ENCODE measurements at places on chromosomes 3 and 15.

DNA sequence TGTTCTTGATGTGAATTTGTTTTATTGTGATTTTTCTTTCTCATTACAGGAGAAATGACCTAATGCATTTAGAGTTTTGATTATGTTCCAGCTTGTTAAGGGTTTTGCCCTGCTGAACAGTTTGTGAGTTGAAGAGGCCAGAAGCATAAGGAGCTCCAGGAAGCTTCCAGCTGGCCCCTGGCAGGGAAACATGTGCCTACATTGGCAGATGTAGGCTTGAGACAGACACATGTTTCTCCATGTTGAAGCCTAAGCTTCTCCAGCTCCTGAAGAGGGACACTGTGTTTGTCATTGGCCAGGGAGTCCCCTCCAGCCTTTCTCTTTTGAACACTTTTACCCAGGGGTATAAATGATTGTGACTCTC, 88.4 kb downstream of the ASB7 start:
- DNase-seq: no peak

DNA sequence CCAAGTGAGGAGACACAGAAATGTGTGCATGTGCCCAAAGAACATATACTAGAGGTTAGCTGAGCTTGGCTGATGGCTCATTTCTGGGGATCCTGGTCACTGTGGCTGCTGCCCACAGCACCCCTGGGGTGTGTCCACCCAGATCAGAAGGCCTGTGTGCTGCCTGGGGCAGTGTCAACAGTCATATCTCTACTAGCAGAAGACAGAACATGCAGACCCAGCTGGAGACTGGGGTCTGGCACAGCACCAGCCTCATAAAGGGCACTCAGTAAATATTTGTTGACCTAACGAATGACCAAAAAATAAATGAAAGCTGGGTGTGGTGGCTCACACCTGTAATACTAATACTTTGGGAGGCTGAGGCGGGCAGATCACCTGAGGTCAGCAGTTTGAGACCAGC, 16.4 kb downstream of the CHRNA3 start:
- no peak for DNase-seq

GRCh38 chr15:92583096-92584034, 72.2 kb downstream of the FAM174B start:
- no peak for DNase-seq

DNA sequence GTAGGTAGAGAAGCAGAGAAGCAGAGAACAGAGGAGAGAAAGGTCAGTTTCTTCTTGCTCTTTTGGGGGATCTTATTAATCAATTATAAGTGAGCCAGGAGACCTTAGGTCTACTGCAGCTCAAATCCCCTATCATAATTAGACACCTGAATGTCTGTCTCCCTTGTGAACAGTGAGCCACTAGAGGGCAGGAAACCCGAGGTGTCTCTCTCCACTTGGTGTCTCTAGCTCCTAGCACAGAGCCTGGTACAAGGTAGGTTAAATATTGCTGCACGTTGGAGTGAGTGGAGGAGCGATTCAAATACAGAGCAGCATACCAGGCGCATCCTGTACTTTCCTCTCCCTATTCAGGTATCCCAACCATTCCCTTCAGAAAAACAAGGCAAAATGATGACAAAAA, 2.0 kb upstream of the ST8SIA2 start:
- DNase-seq: no peak

DNA sequence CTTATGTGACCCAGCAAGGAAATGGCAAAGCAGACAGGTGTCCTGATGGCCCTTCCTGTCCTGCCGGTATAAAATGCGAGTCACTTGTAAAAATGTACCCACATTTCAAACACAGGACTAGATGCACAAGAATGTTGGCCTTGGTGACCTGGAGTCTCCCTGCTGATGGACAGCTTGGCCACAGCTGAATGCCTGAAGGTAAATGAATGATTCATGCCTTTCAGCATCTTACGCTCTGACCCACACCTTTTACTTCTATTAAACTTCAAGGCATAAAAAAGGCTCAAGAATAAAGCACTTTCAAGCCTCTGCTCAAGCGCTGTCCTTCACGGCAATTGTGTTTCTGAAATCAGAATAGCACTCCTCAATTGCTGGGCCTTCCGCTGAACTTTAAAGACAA, 228.0 kb upstream of the SLCO3A1 start:
- no peak for DNase-seq

- DNase-seq: no peak
Measured at GRCh38 chr3:16028604-16029003, 145.9 kb upstream of the GALNT15 start.

- DNase-seq: no peak
Measured at GRCh38 chr15:27479296-27480140, 508.5 kb downstream of the GABRG3 start.

- DNase-seq: no peak
Measured at GRCh38 chr15:90203922-90204321, 2.8 kb downstream of the SEMA4B start.

- DNase-seq: no peak
Measured at GRCh38 chr15:73741321-73741836, 11.8 kb downstream of the INSYN1 start.

- DNase-seq: no peak
Measured at GRCh38 chr15:25171111-25171811, 216.5 kb downstream of the SNRPN start.

DNA sequence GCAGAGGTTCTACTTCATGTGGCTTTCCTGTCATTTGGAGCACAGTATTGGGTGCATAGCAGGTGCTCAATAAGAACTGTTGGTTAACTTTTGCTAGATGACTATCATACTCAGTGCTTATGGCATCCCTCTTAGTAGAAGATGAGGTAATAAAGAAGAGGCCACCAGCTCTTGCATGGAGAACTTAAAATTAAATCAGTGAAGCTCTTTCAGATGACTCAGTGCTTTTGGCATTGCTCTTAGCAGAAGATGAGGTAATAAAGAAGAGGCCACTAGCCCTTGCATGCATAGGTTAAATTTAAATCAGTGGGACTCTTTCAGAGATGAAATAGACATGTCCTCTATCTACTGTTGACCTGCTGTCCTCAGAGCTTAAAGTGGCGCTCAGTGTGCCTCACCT, 109.4 kb upstream of the FGF7 start:
- DNase-seq: no peak

GRCh38 chr3:191356631-191357439, 26.5 kb upstream of the UTS2B start:
- no peak for DNase-seq

GRCh38 chr3:146177519-146177918, 16.5 kb upstream of the PLOD2 start:
- no peak for DNase-seq

DNA sequence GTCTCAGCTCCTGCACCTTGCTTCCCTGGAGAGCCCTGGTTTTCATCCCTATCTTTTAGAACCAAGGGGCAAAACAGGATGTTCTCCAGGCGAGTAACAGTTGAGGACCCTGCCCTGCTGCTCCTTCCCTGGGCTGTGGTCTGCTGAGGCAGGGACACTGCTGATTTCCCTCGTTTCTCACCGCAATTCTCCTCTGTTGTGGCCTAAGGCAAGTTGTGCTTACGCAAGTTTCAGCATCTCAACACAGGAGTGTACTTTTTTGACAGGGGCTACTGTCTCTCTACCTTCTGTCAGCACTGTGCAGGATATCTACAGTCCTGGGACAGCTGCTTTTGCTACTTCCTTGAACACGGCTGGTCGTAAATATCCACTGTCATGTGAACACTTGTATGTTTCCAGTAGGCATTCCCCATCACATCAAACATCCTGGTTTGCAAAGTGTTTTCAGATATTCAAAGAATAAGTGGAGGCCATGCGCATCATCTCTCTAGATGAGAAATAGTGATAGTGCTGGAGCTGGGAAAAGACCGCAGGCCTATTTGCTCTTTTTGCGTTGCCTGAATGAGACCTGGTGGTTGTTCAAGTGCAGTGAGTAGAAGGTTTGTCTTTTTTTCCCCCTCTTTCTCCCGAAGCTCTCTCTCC, 110.1 kb upstream of the PLXNA1 start:
- no peak for DNase-seq

- DNase-seq: no peak
Measured at GRCh38 chr15:57302640-57303257, 73.6 kb upstream of the CGNL1 start.

- no peak for DNase-seq
Measured at GRCh38 chr15:29568840-29569532, 253.3 kb downstream of the TJP1 start.

DNA sequence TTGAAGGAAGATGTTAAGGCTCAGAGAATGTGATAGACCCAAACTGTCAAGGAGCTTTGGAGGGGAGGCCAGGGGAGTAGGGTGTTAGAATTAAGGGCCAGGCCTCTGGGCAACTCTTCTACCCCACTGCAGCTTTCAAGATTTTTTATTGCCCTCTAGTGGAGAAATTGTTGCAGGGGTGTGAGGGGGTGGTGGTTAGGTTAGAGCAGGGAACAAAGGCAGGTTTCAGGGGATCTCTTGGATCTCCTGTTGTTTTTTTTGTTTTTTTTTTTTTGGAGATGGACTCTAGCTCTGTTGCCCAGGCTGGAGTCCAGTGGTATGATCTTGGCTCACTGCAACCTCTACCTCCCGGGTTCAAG, 1.4 kb upstream of the SEC13 start:
- DNase-seq: no peak

DNA sequence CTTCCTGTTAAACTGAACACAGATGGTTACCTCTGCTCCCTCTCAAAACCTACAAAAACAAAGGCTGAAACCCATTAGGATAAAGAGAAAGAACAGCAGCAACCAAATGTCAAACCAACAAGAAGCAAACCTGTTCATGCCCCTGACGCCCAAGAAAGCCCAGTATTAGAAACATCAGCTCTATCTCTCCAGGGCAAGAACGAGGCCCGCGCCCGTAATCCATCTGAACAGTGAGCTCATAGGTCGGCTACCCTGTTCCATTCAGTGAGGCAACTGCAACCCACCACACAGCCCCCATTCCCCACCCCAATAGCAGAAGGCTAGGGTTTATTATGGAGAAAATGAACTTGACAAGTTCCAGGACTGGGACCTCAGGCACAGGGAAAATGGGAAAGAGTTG, 10.0 kb downstream of the LSG1 start:
- no peak for DNase-seq

- no peak for DNase-seq
Measured at GRCh38 chr15:28100516-28101195, 1.5 kb upstream of the OCA2 start.

DNA sequence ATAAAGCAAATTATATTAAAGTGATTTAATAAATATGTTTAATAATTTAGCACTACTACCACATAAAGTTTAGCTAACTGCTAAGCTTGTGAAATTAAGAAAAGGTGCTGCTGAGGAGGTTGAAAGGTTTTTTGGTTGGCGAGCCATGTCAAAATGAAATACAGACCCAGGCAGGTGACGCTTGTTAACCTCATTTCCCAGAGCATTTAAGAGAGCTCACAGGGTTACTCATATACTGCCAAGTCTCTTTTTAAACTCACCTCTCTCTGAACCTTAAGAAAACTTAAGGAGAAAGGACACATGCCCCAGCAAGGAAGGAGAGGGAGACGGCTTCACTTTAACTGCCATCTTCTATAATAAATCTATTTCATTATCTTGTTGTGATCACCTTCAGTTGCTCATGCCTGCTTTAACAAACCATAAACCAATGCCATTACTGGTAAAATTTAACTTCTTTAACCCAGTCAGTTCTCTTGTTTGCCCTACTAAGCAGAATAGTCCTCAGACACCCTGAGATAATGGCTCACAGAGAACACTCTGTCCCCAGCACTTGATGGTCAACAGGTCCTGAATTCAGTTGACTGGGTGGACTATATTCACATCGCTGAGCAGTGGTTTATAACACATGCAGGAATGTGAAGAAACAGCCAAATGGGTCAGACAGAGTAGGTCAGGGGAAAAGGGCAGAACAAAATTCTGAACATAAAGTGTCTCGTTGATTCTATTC, 540.1 kb downstream of the UNC13C start:
- no peak for DNase-seq

GRCh38 chr15:74396445-74397238, 29.2 kb upstream of the CYP11A1 start:
- no peak for DNase-seq

- no peak for DNase-seq
Measured at GRCh38 chr3:125061170-125061569, 5.4 kb upstream of the HEG1 start.

GRCh38 chr3:36595511-36595910, 168.8 kb downstream of the DCLK3 start:
- DNase-seq: no peak

DNA sequence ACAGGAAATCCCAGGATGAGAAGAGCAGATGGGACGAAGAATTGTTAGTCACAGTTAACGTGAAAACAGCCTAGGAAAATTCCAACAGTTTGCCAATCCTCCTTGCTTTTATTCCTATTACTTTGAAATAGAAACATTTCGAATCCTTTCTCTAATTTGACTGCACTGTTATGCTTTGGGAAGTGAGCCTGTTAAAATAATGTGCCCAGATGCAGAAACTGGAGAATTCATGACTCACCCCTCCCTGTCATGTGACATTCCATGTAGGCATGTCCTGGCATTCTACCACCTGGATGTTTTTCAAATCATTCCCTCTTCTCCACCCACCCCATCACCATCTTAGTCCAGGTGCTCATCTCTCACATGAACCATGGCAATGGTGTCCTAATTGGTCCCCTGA, 107.3 kb downstream of the MINAR1 start:
- DNase-seq: no peak

DNA sequence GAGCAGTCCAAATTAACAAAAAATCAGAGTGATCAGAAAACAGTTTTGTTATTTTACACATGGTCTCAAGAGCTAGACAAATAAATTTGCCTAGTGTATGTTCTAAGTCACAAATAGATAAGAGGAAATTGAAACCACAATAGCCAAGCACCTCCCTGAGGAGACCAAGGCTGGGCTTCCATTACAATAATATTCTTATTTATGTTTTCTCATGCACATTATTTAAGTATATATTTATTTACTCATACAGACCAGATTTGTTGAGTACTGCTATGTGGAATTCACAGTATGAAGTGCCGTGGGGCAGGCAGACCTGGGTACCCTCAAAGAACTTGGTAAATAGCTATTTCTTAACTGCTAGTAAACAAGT, 242.3 kb upstream of the ICE2 start:
- no peak for DNase-seq

DNA sequence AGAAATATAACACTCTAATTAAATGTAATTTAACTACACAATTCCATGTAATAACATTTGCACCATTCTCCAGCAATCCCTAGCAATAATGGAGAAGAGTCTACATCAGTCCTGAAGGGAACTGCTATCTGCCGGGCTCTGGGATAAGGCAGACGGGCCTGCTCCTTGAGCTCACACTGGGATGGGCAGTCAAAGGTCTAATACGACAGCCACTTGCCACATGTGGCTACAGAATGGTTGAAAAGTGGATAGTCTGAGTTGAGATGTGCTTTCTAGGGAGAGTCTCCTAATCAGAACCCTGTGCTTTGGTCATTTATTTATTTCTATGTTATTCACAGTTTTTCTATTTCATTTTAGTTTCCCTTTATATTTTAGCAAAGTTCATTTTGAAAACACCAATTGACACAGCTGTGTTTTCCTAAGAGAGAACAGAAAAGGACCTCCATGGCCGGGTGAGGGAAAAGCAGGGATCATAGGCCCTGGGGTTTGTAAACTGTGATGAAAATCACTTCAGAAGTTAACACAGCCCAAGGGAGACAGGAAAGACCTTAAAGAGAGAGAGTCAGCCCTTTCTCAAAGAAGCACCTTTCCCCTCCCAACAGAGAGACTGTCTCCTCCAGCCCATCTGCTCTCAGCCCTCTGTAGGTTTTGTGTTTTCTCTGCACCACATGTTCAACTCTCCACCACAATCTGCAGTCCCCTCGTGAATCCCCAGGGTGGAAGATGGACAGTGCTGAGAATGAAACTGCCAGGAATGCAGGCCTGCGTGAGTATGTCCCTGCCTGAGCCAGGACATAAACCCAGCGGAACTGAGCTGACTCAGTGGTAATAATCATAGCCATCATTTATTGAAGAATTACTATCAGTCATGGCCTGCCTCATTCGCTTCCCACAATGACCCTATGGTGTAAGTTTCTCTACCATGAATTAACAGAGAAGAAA, 11.6 kb downstream of the FSIP1 start:
- no peak for DNase-seq

Measured in activated T-helper 1 cell treated with anti-CD3 and anti-CD28 coated beads, Interleukin-2, amount 50 U/mL, for 16 hours (primary cell).